ENCODE measurements at places on chromosomes 11 and 22. TPM values are rescaled to one million over a fixed set of nuclear protein-coding genes. Genes with fewer than 3 reads are reported as not detected.
A peak's percentile ranks its signal among the peaks of the same experiment; 100 is the strongest.

DNA sequence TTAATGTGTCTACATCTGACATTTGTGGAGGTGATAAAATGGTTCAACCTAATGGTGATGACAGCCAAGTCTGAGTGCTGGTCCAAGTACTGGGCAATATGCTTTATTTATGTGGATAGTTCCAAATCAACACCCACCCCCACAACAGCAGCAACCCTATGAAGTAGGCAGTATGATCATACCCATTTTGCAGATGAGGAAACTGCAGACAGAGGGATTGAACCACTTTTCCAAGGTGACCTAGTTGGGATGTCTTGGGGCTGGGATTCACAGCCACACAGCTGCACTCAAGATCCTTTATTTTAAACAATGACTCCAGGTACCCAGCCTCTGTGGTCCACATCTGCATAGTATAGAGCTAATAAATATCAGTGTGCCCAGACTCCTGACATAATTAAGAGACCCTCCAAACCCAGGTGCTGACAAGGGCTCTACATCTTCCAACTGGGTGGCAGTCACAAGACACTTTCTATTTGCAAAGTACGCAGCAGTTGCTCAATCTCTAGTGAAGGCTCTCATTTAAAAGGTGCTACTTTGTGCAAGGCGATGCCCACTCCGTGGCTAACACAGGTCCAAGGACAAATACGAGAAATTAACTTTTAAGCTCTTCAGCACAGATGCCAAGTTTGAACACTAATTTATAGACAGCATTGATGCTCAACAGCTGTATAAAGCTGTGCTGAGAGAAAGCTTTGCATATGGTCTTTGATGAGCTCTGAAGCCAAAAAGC is 426.6 kb downstream of the LARGE1 start:
- no peak overlapping the region for H3K4me3 ChIP-seq
- H3K4me1 ChIP-seq, result no peaks in the 10 kb centered on the region
- no peaks in the 10 kb centered on the region for H3K36me3 ChIP-seq
- no peak overlapping the region for H3K27ac ChIP-seq
- DNase-seq, result no peak
- no peaks in the 10 kb centered on the region for H3K27me3 ChIP-seq

DNA sequence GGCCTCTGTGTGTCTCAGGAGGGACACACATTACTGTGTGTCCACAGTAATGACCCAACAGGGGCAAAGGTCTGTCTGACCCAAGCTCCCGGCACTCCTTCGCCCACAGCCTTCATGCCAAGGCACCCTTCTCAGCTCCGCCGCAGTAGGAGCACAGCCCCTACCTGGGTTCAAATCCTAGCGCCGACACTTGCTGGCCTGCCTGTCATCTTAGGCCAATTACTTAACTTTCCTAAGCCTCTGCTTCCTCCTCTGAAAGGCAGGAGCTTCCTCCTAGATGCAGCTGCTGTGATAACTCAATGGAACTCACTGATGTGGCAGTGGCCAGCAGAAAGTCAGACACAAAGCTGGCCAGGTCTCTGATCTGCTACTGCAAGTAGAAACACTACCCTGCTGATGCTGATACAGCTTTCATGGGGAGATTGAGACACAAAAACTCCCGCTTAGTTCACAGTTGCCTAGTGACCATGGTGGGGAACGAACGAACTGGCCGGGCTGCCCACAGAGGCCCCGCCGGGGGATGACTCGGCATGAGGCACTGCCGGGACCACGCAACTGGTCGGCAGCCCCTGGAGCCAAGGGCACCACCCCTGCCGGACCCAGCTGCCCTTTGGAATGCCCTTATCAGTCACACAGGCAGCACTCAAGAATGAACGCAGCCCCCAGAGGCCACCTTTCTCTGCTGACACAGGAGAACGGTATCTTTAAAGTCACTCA is 8.1 kb downstream of the EHD1 start:
- H3K27me3 ChIP-seq, result no peaks in the 10 kb centered on the region
- no peak for DNase-seq
- peaks cover 64% of the 10 kb centered on the region for H3K36me3 ChIP-seq
- H3K4me3 ChIP-seq, result peak overlapping the region; percentile 70
- peak overlapping the region; percentile 81 for H3K27ac ChIP-seq
- peaks cover 74% of the 10 kb centered on the region for H3K4me1 ChIP-seq

DNA sequence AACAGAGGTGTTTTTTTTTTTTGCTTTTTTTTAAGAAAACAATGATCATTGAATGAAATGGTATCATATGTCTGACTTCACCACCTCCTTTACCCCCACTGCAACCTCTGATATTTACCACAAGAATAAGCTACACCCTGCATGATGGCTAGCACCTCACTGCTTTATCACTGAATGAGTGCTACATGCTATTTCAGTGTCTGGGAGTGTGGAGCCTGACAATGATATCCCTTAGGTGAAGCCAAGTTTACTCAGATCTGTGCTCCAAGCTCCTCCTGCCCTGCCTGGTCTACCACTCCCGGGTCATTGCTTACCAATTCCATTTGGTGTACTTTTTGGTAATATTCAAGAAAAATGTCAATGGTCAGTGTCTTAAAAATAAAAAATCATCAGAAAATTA is 21.1 kb downstream of the MMP20 start:
- no peaks in the 10 kb centered on the region for H3K36me3 ChIP-seq
- no peak for DNase-seq
- H3K4me1 ChIP-seq, result peaks cover 22% of the 10 kb centered on the region
- no peak overlapping the region for H3K27ac ChIP-seq

GRCh38 chr22:43057641-43058040 is 31.6 kb downstream of the TTLL1 start:
- H3K4me1 ChIP-seq, result no peaks in the 10 kb centered on the region
- H3K27ac ChIP-seq, result no peak overlapping the region
- H3K27me3 ChIP-seq, result no peaks in the 10 kb centered on the region
- H3K4me3 ChIP-seq, result no peak overlapping the region

- H3K27me3 ChIP-seq, result peaks cover 5% of the 10 kb centered on the region
- peaks cover 10% of the 10 kb centered on the region for H3K4me1 ChIP-seq
- no peaks in the 10 kb centered on the region for H3K36me3 ChIP-seq
Measured at GRCh38 chr11:60863550-60864521, 3.5 kb upstream of the ZP1 start.

GRCh38 chr11:66419825-66420224 is 1.0 kb upstream of the NPAS4 start:
- no peak overlapping the region for H3K4me3 ChIP-seq
- H3K27me3 ChIP-seq, result peaks cover 21% of the 10 kb centered on the region
- H3K27ac ChIP-seq, result no peak overlapping the region
- peaks cover 32% of the 10 kb centered on the region for H3K4me1 ChIP-seq
- no peaks in the 10 kb centered on the region for H3K36me3 ChIP-seq

DNA sequence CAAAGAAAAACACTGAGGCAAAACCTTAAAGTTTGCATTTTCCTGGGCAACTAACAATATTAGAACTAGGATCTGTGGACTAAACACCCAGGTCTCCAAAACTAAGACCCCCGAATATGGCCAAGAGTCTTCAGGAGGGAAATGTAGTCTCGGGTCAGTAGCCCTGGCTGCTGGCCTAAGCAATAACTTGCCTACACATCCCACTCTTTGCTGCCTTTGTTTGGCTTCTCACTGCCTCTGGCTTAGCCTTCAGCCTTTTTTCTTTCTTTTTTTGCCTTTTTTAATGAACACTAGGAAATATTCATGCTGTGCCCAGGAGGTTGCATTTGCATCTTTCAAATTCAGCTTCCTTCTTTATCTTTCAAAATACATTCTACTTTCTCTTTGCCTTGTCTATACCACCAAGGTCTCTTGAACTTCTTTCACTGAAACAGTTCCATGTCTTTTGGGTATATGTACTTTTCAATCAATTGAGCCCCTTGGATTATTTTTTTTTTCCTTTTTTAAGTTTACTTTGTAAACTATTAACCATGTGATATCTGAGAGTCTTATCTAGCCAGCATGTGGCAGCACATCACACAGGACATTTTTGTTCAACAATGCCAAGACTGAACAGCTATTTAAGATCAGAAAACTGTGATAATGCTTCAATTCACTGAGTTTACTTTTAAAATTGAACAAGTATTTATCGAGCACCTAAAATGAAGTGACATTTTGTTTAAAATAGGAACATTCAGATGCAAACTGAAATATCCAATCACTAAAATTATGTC is 165.0 kb upstream of the TRPC6 start:
- no peak for DNase-seq
- no peaks in the 10 kb centered on the region for H3K27me3 ChIP-seq
- H3K27ac ChIP-seq, result no peak overlapping the region
- no peaks in the 10 kb centered on the region for H3K36me3 ChIP-seq

DNA sequence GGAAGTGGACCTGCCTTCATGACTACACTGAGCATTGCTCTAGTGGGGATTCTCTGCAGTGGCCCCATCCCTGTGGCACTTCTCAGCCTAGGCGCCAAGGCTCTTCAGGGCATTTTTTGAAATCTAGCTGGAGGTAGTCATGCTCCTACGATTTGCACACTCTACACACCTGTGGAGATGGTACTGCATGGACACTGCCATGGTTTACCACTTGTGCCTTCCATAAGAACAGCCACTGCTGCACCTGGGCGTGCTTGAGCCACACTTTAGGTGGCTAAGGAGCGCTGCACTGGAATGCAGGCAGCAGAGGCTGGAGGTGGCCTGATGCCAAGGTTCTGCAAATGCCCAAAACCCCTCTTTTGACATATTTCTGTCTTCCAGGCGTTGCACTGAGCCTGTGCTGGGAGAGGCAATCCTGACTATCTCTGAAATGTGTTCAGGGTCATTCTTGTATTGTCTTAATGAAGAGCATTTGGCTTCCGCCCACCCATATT is 24.3 kb downstream of the IZUMO1R start:
- no peak for DNase-seq
- H3K27me3 ChIP-seq, result peaks cover 9% of the 10 kb centered on the region
- no peaks in the 10 kb centered on the region for H3K4me1 ChIP-seq
- no peak overlapping the region for H3K27ac ChIP-seq

DNA sequence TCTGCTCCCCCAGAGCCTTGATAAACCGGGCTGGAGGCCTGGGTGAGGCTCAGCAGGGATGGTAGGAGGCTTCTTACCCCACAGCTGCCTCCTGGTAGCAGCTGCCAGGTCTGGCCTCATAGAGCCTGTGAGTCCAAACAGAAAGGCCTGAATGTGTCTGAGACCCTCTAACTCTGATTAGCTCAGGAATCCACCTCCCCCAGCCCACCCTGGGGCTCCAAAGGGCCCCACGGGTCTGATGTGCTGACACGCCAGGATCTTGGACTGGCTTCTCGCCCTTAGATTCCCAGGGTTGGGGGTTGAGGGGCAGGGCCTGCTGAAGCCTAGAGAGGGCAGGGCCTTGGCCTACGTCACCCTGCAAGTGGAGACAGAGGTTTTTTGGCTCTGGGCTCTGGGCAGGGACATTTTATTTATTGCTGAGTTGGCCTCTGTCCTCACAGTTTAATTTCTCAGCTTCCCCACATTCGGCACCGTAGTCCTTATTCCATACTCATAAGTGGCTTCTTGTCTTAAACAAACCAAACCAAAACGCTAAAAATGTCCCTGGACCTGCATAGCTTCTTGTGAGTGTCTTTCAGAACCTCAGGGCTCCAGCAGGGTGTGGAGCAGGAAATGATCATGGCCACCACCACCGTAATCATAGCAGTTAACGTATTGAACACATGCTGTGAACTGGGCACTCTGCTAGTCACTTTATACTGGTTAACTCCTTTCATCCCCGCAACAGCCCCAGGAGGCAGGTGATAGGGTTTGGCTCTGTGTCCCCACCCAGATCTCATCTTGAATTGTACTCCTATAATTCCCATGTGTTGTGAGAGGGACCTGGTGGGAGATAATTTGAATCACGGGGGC is 25.1 kb downstream of the KIAA1671 start:
- no peaks in the 10 kb centered on the region for H3K36me3 ChIP-seq
- no peak overlapping the region for H3K27ac ChIP-seq
- peaks cover 9% of the 10 kb centered on the region for H3K27me3 ChIP-seq

PLEKHB1 gene
- 1.5 TPM for total RNA-seq

CLCF1 gene
- total RNA-seq, result 0.63 TPM

F2 gene
- total RNA-seq, result not detected

MGAT3 gene
- 0.90 TPM for total RNA-seq

LDHAL6A gene
- not detected for total RNA-seq

CNGA4 gene
- total RNA-seq, result not detected

All from activated CD4-positive, alpha-beta T cell treated with anti-CD3 and anti-CD28 coated beads, Interleukin-2, amount 10 ng/mL, durations not matched to agents 24 days and 14 days (primary cell).